Stimulated activated CD8-positive, alpha-beta memory T cell treated with anti-CD3 and anti-CD28 coated beads, Interleukin-7, amount 100 ng/mL, for 1 hour (primary cell): ENCODE measurements at places on chromosomes 3 and 15.

DNA sequence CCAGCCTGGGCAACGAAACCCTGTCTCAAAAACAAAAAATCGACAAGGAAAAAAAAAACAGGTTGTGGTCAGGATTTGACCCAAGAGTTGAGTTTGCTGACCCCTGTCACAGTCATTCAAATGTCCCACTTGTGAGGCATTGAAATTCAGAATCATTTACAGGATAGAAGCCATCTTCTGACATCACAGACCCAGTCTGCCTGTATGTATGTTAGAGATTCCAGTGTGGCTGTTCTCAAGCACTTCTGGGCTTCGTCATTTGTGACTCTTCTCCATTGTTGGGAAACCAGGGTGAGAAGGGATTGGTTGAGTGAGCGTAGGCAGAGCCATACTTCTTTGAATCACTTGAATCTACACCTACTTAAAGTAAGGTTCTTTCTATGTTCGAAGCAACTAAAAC lies 57.1 kb downstream of the LMLN start:
- no peak for DNase-seq

GRCh38 chr15:22951381-22952280 lies 28.5 kb downstream of the CYFIP1 start:
- DNase-seq: no peak

- no peak for DNase-seq
Observed at GRCh38 chr3:69200384-69201068, 78.1 kb upstream of the LMOD3 start.

DNA sequence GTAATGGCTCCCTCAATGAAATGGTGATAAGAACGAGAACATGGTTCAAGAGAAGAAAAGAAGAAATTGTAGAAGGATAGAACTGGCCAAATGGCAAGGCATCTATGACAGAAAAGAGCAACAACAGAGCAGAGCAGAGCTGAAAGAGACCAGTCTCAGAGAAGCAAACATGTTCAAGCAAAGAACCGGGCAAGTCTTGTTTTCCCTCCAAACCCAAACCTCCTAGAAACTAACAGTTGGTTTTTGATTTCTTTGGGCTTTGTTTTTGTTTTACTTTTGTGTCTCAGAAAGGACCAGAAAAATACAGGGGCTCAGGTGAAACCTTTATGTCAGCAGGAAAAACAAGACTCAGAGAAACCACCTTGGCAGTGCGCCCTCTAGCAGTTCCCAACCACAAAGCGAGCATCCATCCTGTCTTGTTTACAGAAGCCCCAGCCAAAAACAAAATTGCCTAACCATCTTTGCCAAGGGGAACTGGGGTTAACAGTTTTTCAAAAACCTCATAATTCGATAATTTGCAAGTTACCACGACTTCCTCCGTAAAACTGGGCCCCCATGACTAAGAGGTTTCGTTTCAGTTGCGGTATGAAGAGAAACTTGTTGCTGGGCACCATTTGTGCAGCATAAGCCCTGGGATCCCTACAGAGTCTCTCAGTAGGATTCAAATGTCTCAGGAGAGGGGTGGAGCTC lies 159.2 kb upstream of the SLC24A5 start:
- no peak for DNase-seq

DNA sequence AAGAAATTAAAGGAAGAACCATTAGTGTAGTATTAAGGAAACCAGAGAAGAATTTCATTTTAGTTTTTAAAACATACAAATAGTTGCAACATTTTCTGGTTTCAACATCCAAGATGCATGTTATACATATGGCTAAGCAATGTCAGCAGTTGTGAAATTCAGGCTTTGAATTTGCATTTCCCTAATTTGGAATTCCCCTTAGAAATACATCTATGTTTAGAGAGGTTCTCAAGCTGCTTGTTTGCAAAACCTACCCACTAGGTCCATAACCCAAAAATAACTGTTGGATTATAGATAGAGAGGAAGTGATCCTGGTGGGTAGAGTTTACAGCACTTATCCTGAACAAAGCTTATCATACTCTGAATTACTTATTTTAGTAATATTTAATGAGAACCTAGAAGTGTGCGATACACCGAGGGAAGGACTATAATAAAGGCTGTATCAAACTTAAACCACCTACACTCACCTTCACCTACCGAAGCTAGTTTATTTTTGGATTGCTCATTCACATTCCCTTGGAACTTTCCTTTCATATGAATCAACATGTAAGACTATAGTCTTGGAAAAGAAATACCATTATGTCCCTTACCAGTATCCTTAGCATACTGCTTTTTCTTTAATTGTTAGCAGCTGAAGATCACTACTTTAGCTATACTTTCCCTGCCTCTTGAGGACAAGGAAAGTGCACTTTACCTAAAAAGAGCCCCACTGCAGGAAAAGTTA lies 60.6 kb downstream of the CHAC1 start:
- DNase-seq: no peak

- no peak for DNase-seq
Observed at GRCh38 chr3:64645243-64645642, 42.6 kb downstream of the ADAMTS9 start.

DNA sequence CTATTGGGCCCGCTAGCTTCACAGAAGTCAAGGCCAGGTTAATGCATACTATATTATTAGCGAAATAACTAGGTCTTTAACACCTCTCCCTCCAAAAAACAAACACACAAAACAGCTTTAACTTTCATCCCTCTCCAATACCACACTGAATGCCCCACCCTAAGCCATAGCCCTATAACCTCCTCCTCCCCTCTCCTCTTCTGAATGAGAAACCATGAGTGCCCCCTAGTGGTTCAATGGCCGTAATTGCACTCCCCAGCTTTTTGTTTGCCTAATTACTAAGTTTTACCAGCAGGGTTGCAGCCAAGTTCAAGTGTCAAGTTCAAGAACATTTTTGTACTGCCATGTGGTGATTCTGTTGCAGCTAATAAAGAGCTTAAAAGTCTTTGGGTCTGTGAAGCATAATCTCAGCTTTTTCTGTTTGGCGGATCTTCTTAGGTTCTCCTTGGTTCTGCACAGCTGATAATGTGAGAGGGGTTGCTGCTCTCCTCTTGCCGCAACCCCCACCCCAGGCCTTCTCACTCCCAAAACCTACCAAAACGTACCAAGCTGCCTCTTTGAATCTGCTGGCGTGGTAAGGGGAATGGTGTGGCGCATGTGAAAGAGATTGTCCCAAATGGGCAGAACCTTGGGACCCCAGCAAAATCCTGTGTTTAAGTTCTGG lies 57.9 kb downstream of the RPL22L1 start:
- DNase-seq: peak; percentile 29

GRCh38 chr3:178718995-178719635 lies 182.9 kb downstream of the KCNMB2 start:
- DNase-seq: no peak

DNA sequence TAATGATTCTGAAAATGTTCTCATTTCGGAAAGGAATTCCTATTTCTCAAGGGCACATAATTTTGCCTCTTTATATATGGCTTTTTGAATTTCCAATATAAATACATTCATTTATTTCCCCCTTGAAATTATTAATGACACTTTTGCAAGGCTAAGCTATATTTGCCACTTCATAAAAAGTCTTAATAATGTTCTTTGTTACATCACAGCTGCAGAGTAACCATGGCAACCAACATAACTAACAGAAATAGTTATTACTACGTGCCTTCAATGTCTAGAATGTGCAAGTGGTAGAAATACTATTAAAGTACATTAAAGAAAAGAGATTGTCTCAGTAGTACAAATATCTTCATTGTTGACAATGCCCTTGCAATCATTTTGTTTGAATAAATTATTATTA lies 471.8 kb downstream of the C3orf38 start:
- no peak for DNase-seq

- no peak for DNase-seq
Observed at GRCh38 chr3:183212096-183212495, 41.0 kb upstream of the B3GNT5 start.

DNA sequence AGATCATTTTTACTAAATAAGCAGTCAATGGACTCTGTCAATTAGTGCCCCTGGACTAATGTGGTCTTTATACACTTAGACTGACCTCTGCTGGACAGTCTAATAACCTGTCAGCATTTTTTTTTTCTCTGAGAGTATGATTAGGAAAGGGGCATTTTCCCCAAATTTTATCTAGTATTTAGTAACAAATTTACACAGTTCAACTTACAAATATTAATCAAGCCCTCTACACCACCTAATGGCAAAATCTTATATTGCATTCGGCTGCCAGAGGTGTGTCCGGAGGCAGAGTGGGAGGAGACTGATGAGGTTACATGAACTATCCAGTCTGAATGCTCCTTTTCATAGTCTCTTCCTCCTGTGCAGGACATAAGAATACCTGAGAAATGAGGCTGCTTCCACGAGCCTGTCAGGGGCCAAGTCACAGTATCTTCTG lies 36.0 kb upstream of the COLQ start:
- peak; percentile 14 for DNase-seq

- DNase-seq: no peak
Observed at GRCh38 chr15:36778531-36778930, 199.1 kb downstream of the CDIN1 start.

GRCh38 chr15:85009435-85009834 lies 27.8 kb downstream of the PDE8A start:
- no peak for DNase-seq

DNA sequence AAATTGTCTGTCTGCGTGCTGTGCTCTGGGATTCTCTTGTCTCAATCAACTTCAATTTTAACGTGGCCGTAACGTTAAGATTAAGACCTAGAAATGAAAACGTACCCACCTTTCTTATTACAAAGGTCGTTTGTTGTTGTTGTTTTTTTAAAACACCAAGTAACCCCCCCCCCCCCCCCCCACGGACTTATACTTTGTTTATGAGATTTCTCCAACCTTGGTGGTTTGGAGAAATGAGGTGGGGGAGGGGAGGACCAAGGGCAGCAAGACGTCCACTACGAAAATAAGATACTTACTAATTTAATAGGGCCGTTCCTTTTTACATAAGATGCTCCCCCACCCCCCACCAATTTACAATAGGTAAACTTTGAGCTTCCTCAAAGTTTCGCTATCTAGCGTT lies 244.4 kb upstream of the TOPAZ1 start:
- no peak for DNase-seq

DNA sequence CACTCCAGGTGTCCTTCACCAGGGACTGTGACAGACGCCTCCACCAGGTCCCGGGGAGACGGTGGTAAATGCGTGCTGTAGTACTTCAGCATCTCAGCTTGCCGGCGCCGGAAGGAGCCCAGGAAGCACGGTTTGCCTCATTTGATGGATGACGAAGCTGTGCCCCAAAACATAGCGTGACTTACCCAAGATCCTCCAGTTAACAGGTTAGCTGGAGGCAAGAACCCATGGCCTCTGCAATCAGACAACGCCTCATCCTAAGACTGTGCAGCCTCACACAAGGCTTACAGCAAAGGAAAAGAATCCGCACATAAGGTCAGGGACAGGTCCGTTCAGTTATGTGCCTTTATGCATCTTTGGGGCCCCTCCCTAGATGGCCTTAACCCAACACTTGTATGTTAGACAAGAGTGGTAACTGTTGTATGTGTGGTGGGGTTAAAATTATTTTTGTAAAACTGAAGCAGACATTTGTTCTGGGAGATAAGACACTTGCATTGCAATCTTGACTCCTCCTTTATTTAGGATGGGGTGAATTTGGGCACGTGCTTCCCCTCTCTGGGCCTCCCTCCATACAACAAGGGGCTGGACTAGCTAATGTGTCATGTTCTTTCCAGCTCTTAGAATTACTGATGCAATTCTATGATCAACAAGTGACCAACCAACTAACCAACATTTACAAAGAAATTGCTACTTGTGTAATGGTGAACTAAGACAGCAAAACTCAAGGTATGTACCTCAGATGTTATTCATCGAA lies 39.4 kb downstream of the VGLL4 start:
- DNase-seq: no peak

GRCh38 chr15:36826948-36827347 lies 247.5 kb downstream of the CDIN1 start:
- no peak for DNase-seq

DNA sequence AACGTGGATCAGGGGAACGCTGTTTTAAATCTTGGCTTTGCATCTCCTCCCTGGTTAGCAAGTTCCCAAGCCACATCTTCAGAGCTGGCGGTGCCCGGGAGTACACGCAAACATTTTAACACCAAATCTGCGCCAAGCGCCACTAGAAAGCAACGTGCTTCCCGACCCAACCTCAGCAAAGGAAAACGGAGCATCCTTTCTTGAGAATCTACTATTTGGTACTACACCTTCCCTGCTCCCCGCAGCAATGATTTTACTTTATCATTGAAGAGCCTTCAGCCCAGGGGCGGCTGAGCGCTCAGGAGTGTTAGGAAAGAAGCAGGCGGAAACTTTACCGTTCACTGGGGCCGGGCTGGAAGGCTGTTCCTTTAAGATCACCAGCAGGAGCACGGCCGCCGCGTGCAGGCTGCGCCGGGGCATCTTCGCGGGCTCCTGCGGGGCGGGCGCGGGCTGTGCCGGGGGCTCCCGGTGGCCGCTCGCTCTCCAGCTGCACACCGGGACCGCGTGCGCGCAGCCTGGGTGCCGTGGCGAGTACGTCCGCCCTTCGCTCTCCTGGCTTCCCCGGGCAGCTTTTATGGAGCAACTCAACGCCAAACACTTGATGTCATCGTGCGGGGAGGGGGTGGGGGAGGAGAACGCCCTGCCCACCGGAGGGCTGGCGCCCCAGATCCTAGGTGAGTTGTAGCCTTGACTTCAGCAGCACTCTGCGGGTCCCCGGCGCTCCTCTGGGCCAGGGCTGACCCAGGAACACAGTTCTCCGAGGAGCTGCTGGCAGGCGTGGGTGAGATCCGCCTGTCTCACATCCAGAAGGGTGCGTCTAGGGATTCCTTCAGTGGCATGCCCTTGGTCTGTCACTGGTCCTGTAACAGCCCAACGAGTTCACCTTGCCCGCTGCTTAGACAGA lies at the start of gene CA12:
Gene CA12 (minus strand): TSS at position 546 of the 904 bp plus-strand sequence. CDS start 126 bp downstream, at position 420.
- DNase-seq: no peak

DNA sequence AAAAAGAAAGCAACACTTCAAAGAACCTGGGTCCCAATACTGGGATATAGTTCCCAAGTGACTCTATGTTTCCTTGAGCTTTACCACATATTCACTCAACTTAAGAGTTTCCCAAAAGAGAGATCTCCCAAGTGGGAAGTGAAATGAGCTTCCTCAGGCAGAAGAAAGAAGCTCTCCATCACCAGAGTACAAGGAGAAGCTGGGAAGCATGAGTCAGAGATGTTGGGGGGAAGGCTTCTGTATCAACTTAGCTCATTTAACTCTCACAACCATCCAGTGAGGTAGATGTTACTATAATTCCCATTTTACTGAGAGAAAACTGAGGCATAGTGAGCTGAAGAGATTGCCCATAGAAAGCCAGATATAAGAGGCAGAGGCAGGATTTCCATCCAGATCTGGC lies 47.0 kb upstream of the TRIM42 start:
- DNase-seq: no peak

- no peak for DNase-seq
Observed at GRCh38 chr3:51704511-51704950, 2.3 kb upstream of the GRM2 start.

DNA sequence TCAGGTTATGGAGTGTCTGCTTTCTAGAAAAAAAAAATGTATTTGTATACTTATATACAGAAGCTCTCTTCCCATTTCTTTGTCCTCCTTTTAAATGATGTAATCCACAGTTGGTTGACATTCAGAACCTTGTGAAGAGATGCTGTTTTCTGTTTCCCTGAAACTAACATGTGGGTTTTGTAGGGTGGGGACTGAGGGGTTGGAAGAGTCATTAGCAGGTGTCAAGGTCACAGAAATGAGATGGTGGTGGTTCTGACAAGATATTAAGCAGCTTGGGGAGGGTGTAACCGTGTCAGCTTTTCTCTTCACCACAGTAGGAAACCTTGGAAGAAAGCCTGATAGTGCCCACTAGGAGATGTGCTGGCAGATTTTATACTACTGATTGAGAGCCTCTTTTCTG lies 2.4 kb downstream of the RASA2 start:
- DNase-seq: no peak

- no peak for DNase-seq
Observed at GRCh38 chr15:58604455-58604923, 145.0 kb downstream of the ADAM10 start.

GRCh38 chr3:172151651-172152649 lies 112.6 kb downstream of the FNDC3B start:
- DNase-seq: no peak
